ENCODE measurements at places on chromosomes 1 and 21.

- DNase-seq = no peak
Observed at GRCh38 chr1:203057911-203058675, 27.7 kb downstream of the MYOG start.

DNA sequence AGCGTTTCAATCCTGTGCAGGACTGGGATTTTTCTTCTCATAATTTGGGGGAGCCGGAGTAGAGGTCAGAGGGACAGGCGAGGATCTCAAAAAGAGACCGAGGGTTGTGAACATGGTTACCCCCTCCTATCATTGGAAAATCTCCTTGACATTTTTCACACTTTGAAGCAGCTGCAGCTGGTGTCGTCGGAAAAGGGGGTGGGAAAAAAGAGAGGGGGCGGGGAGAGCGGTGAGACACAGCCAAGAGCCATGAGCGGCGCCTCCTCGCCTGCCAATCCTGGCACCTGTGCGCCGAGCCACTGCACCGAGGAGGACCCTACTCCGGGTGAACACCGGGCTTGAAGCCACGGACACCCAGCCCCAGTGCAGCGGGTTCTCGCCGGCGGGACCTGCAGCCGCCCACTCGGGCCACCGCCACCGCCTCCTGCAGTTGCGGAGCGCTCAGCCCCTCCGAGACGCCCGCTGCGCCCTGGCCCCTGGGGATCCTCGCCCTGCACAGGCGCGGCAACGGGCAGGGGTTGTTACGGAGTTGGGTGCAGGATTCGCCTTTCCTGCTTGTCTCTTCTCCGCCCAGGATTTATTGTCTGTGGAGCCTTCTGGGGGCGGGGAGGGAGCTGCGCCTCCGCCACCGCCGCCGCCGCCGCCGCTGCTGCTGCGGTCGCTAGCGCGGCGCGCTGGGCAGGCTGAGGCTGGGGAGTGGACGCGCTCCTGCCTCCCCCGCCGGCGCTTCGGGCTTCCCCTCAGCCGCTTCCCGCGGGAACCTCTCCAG is at the start of gene LRRC7:
LRRC7 (plus strand) TSS at position 271 of the 769 bp plus-strand sequence. CDS start 718 bp downstream, outside the sequence.
- no peak for DNase-seq

DNA sequence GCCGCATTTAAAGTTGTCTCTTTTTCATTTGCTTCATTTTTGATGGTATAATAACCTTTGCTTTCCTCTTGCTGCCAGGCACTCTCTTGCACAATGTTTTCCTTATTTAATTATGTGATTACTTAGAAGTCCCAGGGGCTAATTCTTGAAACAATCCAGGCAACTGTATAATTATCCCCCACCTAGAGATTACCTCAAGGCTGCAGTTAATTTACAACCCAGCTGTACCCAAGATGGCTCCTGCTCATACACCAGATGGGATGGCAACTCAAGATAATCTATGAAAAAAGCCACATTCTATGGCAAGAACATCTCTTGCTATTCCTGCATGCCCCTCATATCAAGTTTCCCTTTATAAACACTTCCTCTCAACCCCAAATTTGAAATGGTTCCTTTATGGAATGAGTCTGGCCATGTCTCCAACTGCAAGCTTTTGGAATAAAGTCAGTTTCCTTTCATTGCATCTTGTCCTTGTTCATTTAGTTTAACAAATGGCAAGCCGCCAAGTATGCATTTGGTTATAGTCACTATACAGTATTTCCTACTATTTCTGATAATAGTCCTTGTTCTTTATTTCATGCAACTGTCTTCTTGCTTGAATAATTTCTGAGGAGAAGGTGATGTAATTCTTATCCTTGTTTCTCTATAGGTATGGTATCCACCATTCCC is 1042.6 kb downstream of the PLA2G4A start:
- DNase-seq = no peak

DNA sequence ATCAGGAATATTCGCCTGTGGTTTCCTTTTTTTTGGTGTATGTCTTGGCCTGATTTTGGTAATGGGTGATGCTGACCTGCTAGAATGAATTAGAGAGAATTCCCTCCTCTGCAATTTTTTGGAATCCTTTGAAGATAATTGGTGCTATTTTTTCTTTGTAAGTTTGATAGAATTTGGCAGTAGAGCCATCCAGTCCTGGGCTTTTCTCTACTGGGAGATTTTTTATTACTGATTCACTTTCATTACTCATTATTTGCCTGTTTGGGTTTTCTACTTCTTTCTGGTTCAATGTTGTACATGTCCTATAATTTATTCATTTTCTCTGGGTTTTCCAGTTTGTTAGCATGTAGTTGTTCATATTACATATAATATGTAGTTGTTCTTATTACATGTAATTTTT is 48.7 kb downstream of the NTMT2 start:
- DNase-seq = no peak

DNA sequence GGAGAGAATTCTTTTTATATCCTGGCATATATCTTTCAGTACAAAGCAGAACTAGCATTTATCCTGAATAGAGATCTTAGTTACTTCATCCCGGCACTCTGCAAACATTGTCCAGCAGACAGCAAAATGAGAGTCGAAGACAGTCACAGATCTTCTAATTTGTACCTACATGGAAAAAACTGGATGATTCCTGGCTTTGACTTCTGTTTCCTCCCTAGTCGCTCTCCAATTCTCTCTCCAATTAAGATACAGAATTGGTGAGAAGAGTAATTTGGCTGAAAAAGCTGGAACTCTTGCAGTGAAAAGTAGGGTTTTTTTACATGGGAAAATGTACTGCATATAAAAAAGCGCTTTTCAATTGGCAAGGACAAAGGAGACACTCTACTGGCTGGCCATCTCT is 151.1 kb upstream of the C8B start:
- DNase-seq = no peak

- no peak for DNase-seq
Observed at GRCh38 chr1:12383786-12384185, 154.0 kb downstream of the VPS13D start.

DNA sequence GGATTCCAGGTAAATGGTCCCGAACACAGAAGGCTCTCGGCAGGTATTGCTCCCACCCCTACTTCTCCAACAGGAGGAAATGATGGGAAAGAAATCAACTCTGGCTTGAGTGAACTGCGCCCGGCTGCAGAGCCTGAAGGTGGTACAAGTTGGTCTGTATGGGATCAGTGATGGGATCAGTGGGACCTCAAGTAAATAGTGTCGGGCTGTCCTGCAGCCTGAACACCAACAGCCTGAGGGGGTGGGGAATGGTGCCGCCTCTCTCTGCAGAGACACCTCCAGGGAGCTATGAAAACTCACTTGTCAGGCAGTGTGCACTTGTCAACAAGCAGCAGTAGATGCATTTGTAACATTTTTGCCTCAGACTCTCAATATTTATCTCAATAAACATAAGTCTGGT is 183.5 kb downstream of the MATN1 start:
- no peak for DNase-seq

GRCh38 chr1:14976256-14976655 is 177.3 kb upstream of the TMEM51 start:
- DNase-seq = no peak

- DNase-seq = peak; percentile 76
Observed at GRCh38 chr1:186420923-186421322, 40.0 kb downstream of the PDC start.

DNA sequence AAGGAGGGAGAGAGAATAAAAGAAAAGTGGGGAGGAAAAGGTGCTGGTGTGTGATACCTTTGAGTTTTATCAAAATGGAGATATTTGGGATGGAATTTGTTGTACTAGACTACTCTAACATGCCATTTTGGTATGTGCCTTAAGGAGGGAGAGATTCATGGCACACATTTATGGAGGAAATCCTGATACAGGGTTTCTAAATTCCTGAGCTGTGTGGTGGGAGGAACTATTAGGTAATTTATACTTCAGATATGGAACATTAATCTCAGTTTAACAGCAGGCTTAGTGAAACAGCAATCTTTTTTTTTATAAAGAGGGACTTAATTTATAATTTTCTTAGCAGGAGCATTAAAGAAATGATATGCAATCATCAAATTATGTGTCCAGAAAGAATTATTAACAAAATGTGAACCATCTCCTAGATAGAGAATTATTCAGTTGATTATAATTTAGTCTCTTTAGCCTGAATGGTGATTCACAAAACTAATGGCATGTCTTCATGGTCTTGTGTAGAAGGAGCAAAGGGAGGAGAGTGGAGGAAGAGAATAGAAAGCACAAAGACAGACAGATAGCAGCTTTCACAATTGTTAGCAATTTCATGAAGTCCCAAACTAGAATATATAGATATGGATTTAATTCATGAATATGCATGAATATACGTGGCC is 301.6 kb downstream of the HLX start:
- no peak for DNase-seq
